Stimulated activated CD8-positive, alpha-beta memory T cell treated with anti-CD3 and anti-CD28 coated beads, Interleukin-4, amount 100 ng/mL, for 24 hours (primary cell): ENCODE measurements at places on chromosomes 12 and 14.
A peak's percentile ranks its signal among the peaks of the same experiment; 100 is the strongest.

GRCh38 chr14:32561520-32561919, 232.4 kb downstream of the AKAP6 start:
- no peak for DNase-seq

- DNase-seq = no peak
Observed at GRCh38 chr14:58725226-58725625, 87.5 kb downstream of the DACT1 start.

GRCh38 chr14:75709207-75709812, 48.3 kb downstream of the TTLL5 start:
- DNase-seq = peak; percentile 24

GRCh38 chr12:82019533-82019932, 260.4 kb upstream of the PPFIA2 start:
- DNase-seq = no peak

DNA sequence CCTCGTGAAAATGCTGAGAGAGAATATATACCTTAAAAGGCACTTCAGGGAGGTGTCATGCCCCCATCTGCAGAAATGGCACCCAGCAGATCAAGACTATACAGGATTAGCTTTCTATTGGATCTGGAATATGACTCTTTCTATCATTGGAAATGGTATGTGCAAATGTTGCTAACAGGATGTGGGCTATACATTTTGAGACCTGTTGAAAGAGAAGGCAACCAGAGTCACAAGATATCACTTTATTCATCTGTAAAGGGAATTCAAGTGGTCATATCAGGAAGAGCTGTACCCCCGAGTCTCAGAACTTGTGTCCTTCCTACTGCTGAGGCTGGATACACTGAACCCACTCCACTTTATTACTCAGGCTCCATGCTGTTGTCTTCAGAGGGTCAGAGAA, 46.1 kb upstream of the FRMD6 start:
- DNase-seq = no peak

DNA sequence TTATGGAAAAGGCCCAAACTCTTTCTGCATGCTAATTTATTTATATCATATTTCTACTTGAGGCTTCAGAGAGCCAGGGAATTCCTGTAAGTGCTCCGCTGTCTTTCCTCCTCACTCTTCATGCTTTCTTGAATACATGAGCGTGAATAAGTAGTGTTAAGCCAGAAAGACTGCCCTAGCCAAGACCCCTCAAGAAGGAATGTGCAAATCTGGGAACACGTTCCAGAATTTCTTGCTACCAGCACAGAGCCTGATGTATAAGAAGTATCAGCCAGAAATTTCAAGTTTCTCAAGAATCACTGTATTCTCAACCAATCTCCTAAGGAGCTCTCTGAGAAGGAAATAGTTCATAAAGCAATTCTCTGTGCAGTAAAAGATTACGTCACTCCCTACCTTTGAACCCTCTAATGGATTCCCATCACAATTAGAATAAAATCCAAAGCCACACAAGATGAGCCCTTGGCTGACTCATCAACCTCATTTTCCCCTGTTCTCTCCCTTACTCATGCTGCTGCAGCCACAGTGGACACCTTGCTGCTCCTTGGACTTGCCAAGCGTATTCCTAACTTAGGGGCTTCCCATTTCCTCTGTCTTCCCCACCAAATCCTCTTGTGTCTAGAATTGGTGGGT, 6.9 kb upstream of the TSPAN8 start:
- DNase-seq = no peak

DNA sequence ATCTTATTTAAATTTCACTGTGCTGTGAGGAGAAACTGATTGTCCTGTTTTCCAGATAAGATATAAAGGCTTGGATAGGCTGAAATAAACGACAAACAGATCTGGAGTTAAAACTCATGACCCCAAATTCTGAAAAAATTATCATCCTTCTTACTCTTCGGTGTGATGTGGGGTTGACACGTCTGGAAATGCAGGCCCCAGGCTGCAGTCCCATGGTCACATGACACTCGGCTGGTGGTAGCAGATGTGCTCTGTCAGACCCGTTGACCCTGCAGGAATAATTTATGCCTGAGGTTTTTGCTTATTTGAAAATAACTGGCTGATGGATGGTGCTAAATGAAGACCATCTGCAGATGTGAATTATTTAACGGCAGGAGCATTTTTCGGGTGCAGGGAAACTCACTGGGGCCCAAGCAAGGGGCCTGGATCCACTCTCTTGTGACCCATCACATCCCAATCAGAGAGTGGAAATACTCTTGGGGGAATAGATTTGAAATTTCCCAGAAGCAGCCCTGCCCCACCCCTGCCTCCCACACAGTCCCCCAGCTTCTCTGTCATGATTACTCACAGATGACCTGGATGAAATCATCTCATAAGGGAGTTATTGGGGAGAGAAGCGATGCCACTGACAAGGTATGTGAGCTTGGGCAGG, 47.7 kb upstream of the CMKLR1 start:
- DNase-seq = no peak

DNA sequence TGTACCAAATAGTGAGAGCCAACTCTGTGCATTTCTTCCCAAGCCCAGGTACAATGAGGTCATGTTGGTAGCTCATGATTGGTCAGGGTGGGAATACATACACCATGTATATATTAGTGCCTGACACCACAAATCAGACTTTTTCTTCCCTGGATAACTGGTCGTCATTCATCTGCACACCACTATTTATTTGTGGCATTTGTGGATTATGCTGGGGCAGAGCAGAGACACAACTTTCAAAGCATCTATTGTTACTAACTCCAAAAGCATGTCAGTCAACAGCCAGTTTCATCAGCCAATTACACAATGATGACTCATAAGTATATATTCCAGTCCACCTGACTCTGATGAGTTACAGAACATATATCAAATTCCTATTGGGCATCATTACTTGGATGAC, 181.7 kb downstream of the ADAMTS20 start:
- DNase-seq = no peak

- DNase-seq = no peak
Observed at GRCh38 chr12:93856611-93857010, 179.4 kb downstream of the CRADD start.

GRCh38 chr14:60563113-60563512, 54.2 kb downstream of the SIX6 start:
- no peak for DNase-seq

DNA sequence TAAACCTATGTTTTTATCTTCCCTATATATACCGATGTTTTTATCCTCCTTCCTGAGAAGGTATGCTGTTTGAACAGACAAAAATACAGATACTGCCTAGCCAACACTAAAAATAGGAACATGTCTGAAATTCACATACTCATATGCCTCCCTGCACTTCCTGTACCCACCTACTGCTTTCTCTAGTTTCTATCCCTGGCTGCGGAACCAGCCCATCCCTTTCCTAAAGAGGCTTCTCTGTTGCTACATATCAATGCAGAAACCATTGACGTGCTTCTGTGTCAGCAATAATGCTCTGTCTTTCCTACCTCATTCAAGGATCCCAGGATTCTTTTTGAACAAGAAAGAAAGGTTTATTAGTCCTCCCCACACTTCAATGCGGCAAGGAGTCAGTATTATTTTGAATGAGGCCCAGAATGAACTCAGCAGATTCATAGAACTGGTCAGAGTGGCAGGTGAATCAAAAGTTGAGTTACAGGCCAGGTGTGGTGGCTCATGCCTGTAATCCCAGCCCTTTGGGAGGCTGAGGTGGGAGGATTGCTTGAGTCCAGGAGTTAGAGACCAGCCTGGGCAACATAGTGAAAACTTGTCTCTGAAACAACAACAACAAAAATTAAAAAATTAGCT, 67.8 kb upstream of the NAP1L1 start:
- DNase-seq = no peak
